ENCODE measurements at places on chromosomes 3 and 15.
A peak's percentile ranks its signal among the peaks of the same experiment; 100 is the strongest.

DNA sequence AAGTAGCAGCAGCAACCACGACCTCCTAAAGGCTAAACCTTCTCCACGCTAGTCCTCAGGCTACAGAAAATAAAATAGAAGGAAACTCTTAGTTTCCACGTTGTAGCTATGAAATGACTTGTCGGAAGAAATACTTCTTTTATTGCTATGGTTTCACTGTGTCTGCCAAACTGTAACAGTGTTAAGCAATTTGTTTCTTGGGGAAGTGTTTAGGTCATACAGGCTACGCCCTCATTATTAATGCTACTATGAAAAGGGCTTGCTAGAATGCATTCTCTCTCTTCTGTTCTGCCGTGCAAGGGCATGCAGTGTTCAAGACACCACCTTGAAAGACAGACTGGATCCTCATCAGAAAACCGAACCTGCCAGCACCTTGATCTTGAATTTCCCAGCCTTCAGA lies 462.7 kb downstream of the PLOD2 start:
- no peak for DNase-seq

GRCh38 chr3:149247008-149247710 lies 25.5 kb upstream of the CP start:
- no peak for DNase-seq

GRCh38 chr3:138472141-138472825 lies 37.9 kb downstream of the ESYT3 start:
- no peak for DNase-seq

DNA sequence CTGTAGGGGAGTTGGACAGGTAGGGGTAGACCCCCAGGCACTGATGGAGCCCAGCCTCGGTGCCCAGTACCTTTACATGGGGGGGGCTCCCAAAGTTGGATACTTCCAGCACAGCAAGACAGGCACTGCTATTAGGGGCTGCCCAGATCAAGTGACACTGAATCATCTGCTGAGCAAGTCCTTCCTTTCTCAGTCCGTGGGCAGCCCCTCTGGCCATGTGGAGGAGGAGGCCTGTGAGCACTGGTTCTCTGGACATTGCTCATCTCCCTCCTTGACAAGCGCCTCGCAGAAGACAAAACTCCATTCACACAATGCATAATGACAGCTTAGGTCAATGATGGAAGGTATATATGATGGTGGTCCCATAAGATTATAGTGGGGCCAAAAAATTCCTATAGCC lies 35.7 kb downstream of the EEFSEC start:
- no peak for DNase-seq

DNA sequence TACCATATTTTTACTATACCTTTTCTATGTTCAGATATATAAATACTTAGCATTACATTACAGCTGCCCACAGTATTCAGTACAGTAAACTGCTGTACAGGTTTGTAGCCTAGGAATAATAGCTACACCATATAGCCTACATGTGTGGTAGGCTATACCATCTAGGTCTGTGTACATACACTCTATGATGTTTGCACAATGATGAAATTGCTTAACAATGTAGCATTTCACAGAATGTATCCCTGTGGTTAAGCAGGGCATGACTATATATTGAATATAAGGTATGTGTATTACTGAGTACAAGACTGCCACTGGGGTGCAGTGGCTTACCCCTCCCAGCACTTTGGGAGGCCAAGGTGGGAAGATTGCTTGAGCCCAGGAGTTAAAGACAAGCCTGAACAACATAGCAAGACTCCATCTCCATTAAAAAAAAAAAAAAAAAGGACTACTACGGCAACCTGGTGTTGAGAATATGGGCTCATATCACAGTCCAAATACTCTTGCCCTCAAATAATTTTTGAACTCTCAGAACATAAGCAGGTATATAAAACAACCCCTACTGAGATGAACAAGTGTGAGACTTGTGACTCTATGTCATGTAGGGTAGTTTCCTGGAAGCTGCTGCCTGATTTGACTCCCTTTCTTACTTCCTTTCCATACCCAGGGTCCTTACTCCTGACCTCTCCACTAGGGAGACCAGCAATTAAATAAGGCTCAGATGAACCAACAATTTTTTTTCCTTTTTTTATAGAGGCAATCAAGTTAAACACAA lies 4.8 kb downstream of the PPP1R14D start:
- no peak for DNase-seq

DNA sequence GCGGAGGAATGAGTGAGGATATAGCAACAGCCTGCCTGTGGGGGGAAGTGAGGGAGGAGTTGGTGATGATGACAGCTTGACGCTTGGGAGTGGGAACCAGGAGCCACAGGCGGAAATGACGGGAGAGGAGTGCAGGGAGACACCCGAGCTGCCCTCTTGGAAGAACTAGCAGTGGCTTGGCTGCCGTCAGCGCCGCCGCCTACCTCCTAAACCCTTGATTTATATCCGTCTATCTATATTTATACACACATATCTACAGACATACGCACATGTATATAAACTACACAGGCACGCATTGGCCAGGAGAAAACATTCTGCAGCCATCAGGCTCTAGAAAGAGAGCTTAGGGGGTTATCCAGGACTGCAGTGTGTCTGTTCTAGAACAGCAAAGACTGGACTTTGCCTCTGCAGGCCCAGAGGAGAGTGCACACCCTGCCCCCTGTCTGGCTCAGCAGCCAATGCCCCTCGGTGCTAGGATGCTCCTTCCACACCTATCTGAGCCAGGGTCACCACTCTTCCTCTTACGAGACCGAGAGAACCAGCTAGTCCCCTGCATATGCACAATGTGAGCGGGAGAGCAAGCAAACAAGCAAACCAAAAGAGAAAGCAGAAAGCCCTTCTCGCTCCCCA lies 45.3 kb upstream of the MAGEF1 start:
- DNase-seq = no peak

- no peak for DNase-seq
Observed at GRCh38 chr3:42702066-42702951, at the start of gene HHATL. Gene HHATL, minus strand, starts transcription at chr3:42702798. Its CDS starts 1,972 bp downstream, at chr3:42700826.

DNA sequence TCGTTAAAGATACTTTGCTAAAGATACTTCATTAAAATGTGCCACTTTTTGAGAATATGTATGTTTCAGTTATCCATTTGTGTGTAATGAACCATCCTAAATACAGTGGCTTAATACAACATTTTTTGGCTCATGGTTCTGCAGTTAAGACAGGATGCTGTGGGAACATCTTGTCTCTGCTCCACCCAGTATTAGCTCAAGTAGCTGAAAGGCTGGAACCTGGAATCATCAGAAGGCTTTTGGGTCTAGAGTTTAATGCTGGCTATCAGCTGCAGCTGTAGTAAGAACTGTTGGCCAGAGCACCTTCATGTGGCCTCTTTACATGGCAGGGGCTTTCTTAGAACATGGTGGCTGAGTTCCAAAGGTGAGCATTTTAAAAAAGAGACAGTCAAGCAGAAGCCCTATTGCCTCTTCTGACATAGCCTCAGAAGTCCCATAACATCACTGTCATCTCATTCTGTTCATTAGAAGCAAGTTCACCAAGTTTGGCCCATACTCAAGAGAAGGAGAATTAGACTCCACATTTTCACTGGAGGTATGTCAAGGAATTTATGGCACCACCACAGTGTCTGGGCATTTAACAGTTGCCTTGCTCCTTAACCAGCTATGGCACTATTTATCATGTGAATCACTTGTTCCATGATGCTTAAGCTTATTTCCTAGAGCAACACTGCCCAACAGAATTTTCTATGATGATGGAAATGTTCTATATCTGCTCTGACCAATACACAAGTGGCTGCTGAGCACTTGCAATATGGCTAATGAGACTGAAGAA lies 70.4 kb upstream of the PDZRN3 start:
- DNase-seq = no peak

DNA sequence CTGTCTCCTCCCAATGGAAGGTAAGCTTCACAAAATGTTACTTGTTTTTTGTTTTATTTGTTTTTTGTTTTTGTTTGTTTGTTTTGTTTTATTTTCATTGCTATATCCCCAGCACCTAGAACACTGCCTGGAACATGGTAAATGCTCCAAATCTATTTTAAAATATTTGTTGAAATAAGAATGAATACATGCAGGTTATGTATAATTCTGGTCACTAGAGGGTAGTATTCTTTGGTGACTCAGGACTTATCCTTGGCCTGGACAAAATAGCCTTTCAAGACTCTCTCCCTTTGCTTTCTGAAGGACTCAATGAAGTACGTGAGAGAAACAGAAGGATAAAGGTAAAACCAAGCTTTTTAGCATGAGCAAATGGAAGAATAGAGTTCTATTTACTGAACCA lies 46.9 kb upstream of the PPP2R3A start:
- no peak for DNase-seq

- peak; percentile 89 for DNase-seq
Observed at GRCh38 chr3:196711838-196712513, at the start of the genes CEP19 and PIGX. Gene CEP19, minus strand, starts transcription at chr3:196712250. Its CDS starts 3,593 bp downstream, at chr3:196708657. Gene PIGX, plus strand, starts transcription at chr3:196712377.

DNA sequence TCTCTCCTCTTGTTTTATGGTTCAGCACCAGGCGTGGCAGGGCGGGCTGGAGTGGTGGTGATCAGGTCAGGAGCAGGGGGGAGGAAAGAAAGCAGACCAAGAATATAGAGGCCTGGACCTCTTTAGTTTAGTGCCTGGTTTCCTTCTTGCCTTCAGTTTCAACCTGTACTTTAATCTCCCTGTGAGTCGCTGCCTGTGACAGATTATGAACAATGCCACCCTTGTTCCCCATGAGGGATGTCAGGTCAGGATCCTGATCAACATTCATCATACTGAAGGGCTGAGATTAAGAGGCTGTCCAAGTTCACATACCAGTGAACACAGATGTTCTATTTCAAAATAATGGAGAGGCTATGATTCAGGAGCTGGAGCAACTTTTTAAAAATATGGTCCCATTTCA lies 11.4 kb downstream of the ENTPD3 start:
- no peak for DNase-seq
